ENCODE measurements at places on chromosomes 16 and 17.

GRCh38 chr16:56647641-56648431 lies 3.9 kb upstream of the MT1B start:
- no peak for DNase-seq

DNA sequence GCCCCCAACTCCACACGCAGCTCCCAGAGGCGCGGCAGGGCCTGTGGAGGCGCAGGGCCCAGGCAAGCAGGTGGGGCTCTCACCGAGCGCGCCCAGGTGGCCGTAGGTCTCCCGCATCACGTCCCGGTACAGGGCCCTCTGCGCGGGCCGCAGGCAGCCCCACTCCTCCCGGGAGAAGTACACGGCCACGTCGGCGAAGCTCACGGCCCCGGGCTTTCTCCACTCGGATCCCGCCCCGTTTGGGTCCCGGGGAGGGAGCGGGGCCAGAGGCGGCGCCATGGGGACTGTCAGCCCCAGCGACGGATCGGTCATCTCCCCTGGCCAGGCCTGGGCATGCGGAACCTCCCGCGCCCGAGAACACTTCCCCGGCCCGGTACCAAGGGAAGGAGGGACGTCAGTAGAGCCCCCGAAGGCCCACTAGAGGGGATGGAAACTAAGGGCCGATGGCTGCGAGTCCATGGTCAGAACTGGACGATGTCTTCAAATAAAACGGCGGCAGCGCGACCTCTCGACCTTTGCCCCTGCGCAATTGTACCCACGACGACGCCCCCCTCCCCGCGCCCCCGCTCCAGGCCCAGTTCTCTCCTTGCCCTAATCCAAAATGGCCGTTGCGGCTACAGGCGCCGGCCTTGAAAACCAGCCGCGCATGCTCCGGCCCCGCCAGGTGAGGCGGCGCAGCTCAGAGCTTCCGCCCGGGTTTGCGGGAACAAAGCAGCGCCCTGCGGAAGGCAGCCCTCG lies at the start of gene ZNF747:
Gene ZNF747, minus strand, starts transcription at position 491 of the 738 bp plus-strand sequence. Its CDS starts 179 bp downstream, at position 312.
- peak; percentile 93 for DNase-seq

DNA sequence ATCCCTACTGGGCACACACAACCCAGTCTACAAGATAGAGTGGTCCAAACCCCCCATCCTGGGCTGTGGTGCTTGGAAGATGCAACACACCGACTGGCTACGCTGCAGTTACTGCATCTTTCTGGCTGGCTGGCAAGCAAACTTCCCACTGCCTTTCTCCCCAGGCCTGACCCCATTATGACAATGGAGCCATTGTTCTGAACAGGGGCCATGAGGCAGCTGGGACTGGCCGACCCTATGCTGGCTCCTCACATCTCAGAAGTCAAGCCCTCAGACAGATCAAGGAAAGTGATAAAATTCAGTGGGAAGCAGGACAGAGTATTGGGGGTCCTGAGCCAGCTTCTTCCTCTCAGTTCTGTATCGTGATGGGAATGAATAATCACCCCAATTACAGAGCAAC lies 364.1 kb upstream of the ASIC2 start:
- DNase-seq = no peak

DNA sequence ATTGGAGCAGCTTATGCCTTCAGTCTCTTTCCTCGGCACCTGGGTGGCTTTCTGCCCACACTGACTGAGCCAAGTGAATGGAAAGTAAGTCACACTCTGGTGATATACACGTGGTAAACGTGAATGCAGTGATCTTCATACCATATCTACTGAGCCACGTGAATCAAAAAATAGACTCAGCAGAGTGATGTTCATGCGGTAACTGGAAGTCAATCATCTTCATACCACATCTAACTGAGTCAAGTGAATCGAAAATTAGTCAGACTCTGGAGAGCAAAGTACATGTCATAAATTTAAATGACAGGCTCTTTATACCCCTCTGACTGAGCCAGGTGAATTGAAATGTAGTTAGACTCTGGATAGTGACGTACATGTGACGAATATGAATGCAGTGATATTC lies 47.1 kb upstream of the ARL4D start:
- no peak for DNase-seq

- DNase-seq = no peak
Observed at GRCh38 chr17:38942696-38943334, 17.4 kb downstream of the LASP1NB start.

DNA sequence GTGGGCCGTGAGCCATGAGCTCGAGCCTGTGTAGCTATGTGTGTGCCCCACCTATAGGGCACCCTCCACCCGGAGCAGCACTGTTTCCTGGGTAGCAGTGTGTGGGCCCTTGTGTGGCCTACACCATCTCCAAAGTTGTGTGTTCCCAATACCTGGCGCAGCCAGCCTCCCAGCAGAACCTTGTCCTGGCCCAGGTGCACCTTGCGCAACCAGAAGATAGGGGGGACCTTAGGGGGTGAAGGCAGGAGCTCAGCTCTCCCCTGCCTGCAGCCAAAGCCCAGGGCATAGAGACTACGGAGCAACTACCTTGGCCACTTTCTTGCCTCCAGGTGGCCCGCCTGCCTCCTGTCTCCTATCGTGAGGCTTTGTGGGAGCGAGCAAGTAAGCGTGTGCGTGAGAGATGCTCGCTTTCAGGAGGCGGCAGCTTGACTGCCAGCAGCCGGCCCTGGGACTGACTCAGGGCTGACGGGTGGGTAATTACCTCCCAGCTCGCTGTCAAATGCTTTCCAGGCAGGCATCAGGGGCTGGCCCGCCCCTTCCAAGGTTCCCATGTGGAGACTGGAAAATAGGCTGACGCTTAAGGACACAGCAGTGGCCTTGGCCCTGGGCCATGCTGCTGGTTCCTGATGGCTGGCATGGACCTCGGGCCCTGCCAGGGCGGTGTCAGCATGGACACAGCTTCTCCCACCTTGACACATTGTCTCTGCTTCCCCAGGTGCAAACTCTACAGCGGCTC lies 19.0 kb downstream of the TRAF7 start:
- no peak for DNase-seq

DNA sequence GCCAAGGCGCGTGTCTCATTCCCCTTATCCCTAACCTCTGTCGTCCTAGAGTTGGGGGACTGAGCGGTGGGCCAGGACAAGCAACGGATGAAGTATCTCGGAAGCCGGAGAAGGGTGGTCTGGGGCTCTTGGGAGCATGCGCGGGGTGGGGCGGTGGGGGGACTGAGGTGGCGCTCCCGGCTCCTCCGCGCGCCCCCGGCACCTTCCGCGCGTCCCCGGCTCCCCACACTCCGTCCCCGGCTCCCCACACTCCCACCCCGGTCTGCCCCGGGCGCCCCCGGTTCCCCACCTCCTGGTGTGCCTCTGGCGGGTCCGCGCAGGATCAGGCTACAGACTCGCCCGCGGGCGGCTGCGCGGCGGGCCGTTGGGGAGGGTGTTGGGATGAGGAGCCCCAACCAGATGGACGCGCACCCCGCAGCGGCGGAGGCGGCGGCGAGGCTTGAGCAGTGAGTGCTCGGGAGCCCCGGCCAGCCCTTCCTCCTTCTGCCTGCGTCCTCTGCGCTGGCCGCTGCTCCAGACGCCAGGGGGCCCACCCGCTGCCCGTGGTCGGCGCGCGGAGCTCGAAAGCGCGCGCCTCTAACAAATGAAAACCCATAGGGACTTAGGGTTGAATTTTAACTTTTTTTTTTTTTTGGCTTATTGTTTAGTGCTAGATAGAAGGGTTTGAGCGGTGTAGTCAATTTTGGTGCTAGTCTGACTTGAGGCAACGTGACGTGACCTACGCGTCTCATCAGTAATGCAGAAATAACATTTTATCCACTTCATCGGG lies 5.6 kb upstream of the CRYM start:
- DNase-seq = no peak

GRCh38 chr17:76714336-76714735 lies 3.6 kb upstream of the MXRA7 start:
- no peak for DNase-seq

DNA sequence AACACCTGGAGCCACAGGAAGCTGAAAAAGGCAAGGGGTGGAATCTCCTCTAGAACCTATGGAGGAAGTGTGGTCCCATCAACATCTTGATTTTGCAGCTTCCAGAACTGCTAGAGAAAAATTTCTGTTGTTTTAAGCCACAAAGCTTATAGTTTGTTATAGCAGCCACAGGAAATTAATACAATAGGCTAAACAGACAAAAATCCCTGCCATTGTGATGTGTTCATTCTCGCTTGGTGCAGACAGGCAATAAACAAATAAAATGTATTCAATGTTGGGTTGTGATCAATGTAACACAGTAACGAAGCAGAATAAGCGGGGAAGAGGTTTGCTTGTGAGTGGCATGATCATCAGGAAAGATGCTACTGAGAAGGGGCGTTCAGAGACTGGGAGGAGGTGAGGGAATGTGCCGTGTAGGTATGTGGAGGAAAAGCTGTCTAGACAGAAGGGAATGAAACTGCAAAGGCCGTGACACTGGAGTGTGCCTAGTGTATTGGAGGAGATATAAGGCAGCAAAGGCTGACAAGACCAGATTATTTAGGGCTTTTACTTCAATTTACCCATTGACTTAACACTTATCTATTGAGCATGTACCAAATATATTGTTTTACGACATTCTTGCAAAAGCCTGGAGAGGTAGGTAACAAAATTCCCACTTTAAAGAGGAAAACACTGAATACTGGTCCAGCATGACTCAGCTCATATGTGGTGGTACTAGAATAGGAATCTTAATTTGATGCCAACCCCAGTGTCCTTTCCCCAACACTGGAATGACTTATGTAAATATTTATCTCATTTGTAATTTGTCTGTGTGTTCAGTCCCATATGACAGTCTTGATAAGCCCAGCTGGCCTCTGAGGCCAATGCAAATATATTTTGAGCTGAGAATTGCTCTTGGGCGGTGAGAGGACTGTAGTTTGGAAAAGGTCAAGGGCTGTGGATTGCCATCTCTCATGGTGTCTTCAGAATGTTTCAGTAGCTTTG lies 375.9 kb downstream of the CDH13 start:
- no peak for DNase-seq

- no peak for DNase-seq
Observed at GRCh38 chr17:63688396-63689020, 11.4 kb downstream of the LIMD2 start.

GRCh38 chr17:38739305-38739704 lies 8.8 kb downstream of the PCGF2 start:
- no peak for DNase-seq

- DNase-seq = no peak
Observed at GRCh38 chr16:12009922-12010321, 33.4 kb downstream of the SNX29 start.

- no peak for DNase-seq
Observed at GRCh38 chr16:51542981-51543815, 392.1 kb upstream of the SALL1 start.

DNA sequence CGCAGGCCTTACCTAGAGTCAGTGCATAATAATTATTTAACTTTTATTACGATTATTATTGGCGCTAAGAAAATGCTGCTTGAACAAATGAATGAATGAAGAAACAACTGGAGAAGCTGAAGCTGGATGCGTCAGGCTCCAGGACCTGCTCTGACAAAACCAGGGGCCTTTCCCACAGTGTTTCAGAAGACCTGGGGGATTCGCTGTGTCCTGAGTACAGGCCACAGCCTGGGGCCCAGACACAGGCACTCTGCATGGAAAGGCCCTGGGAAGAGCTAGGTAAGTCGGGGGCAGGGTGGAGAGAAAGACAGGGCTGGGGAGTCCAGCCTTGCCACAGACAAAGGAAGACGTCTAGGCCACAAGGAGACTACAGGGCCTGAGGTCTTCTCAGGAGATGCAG lies 226.1 kb downstream of the ZNF423 start:
- no peak for DNase-seq

DNA sequence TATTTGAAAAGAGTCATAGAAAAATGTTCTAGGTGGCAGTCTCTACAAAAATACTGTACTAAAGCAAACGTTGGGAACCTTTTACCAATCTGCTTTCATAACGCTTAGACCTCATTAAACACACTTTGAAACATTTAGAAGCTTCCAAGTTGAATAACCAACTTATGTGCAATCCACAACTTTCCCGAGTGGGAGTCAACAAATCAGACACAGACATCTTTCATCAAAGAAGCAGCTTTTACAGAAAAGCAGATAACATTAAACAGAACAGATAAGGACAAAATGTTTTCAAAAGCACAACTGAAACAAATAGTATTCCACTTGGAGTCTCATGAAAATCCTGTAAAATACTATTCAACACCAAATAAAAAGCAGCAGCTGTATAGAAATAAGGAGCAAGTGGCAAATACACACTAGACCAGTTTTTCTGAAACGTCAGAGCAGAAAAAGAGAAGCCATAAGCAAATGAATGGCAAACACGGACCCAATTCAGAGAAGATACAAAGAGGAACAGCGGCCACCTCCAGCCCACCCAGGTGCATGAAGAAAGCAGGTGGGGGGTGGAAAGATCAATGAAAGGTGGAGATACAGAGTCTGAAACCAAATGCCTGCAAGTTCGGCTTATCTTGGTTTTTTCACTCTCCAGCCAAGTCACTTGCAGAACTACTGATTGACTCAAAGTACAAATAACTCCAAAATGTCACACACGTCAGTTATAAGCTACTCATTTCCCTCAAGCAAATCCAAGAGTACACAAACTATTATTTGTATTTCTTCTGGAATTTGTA lies 18.4 kb upstream of the FBF1 start:
- no peak for DNase-seq

DNA sequence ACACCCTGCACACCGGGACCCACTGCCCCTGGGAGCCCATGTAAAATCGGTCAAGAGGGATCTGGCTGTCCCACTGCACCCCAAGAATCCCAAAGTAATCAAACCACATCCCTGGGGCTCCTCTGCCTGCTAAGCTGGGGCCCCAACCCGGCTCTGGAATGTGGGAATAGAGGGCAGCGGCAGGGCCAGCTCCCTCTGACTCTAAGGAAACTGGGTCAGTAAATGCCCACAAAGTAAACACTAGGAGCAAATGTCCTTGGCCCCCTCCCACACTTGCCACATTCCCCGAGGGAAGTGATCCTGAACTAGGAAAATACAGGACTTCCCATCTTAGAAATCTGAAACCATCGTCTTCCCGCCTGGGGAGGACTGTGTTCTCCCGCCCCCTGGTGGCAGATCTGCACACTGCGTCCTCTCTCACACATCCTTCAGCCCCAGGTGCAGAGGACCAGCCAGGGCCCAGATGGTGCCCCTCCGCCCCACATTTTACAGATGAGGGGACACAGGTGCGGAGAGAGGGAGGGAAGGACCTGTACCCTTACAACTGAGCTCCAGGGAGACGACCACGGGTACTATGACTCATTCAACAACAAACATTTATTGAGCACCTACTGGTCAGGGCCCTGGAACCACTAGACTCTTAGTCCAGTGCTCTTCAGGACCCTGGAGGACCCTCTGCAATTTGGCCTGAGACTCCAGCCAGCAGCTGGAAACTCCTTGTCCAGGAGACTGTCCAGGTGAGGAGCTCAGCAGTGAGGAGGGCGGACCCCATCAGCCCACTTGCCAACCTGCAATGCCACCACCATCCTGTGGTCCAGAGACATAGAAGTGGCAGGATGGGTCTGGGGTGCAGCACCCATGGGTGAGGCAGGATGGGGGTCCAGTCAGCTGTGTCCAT lies 10.1 kb downstream of the P3H4 start:
- DNase-seq = peak; percentile 84

DNA sequence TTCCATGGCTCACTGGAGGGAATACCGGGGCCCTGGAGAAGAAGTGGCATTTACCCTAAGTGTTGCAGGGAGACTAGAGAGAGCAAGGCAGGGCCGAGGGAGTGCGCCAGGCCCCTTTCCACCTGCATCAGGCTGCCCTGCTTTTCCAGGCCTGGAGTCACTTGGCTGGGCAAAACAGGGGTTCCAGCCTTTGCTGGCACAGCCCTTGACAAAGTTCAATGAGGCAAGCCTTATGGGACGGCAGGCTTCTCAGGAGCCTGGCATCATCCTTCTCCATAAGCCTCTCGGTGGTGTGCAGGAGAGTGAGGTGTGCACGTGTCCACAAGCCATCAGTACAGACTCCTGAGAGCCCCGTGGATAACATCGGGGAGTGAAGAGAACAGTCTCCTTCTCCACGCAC lies 27.1 kb downstream of the CACNA1G start:
- DNase-seq = no peak

GRCh38 chr16:25135254-25135878 lies 23.8 kb downstream of the LCMT1 start:
- DNase-seq = no peak
